SJSA1 (cell line): ENCODE measurements at places on chromosomes 13 and 19.

DNA sequence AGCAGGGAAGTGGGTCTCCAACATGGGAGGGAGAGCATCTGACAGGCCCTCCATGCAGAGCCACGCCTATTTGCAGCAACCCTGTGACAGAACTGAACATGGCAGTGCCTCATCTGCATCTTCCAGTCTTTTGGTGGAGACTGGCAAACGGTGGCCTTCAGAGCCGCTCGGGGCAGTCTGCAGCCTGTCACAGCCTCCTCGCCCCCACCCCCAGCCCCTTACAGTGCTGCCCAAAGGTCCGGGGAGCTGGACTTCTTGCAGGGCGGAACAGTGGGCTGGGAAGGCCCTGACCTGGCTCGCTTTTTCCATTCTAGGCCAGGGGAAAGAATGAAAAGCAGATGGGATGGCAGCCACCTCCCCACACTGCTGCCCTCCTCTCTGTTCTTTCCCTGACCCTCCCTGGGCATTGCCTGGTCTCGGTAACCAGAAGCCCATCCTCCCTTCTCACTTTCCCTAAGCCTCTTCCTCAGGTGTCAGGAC is 2.7 kb downstream of the CALM3 start:
- H3K36me3 ChIP-seq, result peaks cover 66% of the 10 kb centered on the region
- peaks cover 22% of the 10 kb centered on the region for H3K4me1 ChIP-seq
- H3K27ac ChIP-seq, result no peak overlapping the region
- no peaks in the 10 kb centered on the region for H3K27me3 ChIP-seq
- H3K4me3 ChIP-seq, result peak overlapping the region; percentile 99; the same call in 1 of the 2 replicates
- no peak for DNase-seq

DNA sequence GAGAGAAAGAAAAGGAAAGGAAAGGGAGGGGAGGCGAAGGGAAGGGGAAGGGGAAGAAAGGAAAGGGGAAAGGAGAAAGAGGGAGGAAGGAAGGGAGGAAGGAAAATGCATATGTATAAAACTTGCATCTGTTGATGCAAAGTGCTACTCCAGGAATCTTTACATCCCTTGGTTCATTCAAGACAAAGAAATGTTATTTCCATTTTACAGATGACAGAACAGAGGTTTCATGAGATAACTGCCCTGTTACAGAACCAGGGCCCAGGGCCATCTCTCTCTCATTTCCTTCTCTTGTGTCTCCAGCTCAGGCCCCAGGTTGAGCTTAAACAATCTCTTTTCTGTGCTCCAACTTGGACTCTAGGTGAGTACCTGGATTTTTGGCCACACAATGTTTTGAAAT is 1.8 kb upstream of the SLC25A30 start:
- H3K27me3 ChIP-seq, result no peaks in the 10 kb centered on the region
- DNase-seq, result no peak
- H3K4me1 ChIP-seq, result peaks cover 10% of the 10 kb centered on the region
- no peak overlapping the region for H3K27ac ChIP-seq
- H3K36me3 ChIP-seq, result peaks cover 5% of the 10 kb centered on the region; the same call in 1 of the 2 replicates

GRCh38 chr13:29884671-29885430 is 34.4 kb upstream of the UBL3 start:
- H3K27me3 ChIP-seq, result no peaks in the 10 kb centered on the region
- DNase-seq, result no peak
- H3K36me3 ChIP-seq, result no peaks in the 10 kb centered on the region
- H3K4me3 ChIP-seq, result no peak overlapping the region
- H3K27ac ChIP-seq, result no peak overlapping the region

DNA sequence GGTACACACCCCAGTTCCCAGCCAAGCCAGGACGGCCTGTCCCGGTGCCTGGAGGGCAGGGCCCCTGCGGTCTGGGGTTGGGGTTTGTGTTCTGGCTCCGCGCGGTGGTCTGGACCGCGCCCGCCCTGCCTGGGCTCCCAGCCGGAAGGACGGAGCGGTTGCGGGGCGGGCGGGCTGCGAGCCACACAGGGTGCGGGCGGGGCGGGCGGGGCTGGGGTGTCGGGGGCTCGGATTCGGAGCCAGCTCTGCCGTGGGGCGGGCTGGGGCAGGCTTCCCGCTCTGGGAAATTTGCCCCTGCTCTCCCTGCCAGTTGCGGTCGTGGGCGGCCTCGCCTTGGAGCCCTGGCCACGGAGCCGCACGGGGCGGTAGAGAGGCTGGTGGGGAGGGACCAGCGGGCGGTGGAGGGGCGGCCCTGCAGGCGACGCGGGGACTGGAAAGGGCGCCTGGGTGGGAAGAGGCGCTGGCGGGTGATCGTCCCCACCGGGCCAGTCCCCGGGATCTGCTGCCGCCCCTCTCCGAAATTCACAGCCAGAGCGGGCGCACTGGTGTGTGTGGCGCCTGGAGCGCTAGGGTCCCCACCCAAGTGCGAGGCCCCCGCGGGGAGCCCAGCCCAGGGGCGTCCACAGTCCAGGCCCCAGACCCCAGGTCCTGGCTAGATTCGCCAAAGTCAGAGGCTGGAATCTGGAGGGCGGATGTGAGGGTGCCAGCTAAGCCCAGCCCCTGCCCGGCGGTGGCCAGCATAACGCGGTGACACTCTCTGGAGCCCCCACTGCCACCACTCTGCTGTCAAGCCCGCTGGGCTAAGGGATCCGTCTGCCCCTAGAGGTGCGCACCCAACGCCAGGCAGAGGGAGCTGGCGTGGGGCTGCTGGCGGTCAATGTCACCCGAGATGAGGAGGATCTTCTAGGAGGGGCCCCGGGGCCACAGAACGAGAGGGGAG is 11.0 kb upstream of the ZNF492 start:
- H3K4me3 ChIP-seq, result no peak overlapping the region
- no peaks in the 10 kb centered on the region for H3K4me1 ChIP-seq
- no peak overlapping the region for H3K27ac ChIP-seq
- no peaks in the 10 kb centered on the region for H3K27me3 ChIP-seq

DNA sequence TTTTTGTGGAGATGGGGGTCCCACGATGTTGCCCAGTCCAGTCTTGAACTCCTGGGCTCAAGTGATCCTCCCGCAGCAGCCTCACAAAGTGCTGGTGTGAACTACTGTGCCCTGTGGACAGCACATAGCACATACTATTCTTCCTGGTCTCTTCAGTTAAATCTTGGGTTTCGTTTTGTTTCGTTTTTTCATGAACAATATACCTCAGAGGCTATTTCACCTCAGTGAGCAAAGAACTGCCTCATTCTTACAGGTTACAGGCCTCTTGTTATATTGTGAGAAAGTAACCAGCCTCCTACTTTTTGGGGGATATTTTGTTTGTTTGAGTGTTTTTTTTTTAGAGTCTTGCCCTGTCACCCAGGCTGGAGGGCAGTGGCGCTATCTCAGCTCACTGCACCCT is 1.3 kb upstream of the C3 start:
- no peak overlapping the region for H3K27ac ChIP-seq
- no peaks in the 10 kb centered on the region; the same call in 1 of the 2 replicates for H3K27me3 ChIP-seq
- H3K4me1 ChIP-seq, result no peaks in the 10 kb centered on the region
- H3K36me3 ChIP-seq, result no peaks in the 10 kb centered on the region

DNA sequence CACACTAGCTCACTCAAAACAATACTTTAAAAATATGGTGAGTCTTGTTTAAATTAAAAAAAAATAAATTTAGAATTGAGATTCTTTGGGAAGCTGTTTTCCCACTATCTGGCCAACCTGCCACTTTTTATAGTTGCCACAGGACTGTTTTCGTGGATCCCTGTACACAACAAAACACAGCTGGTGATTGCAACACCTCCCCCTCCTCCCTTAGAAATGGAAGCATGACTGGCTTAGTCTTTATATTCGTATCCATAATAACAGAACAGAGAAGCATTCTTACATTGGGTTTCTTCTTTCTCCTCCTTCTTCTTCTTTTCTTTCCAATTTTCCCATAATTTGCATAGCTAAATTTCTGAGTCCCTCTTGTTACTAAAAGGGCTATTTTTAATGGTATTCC is 79.5 kb upstream of the GJB6 start:
- H3K36me3 ChIP-seq, result no peaks in the 10 kb centered on the region
- no peak for DNase-seq
- H3K4me3 ChIP-seq, result no peak overlapping the region
- H3K27me3 ChIP-seq, result no peaks in the 10 kb centered on the region
- H3K27ac ChIP-seq, result no peak overlapping the region
- H3K4me1 ChIP-seq, result no peaks in the 10 kb centered on the region

- peaks cover 22% of the 10 kb centered on the region for H3K4me1 ChIP-seq
- peak; percentile 56 for DNase-seq
- H3K27ac ChIP-seq, result no peak overlapping the region
- H3K36me3 ChIP-seq, result peaks cover 24% of the 10 kb centered on the region
Observed at GRCh38 chr19:35715981-35716800, 1.6 kb upstream of the KMT2B start.

DNA sequence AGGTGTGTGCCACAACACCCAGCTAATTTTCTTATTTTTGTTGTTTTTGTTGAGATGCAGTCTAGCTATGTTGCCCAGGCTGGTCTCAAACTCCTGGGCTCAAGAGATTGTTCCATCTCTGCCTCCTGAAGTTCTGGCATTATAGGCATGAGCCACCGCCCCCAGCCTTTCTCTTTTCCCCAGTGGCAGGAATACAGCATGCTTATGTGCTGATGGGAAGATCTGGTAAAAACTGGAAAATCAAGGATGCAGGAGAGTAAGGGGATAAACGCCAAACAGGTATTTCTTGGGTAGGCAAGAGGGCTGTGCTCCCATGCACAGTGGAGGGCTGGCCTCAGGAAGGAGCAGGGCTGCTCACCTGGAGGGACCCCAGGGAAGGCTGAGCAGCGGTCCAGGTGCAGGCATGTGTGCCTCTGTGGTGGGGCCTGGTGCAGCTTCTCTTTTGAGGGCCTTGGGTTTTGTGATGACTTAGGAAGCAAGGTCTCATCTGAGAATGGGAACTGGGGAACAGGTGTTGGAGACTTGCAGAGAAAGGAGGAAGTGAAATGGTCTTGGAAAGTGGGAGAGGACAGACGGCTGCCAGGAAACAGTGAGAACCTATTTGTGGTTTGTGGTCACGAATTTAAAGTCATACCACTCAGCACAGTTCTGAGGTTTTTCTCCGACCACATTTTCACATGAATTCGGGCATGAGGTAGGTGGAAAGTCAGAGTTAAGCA is 106.5 kb downstream of the TEX26 start:
- peaks cover 4% of the 10 kb centered on the region; the same call in 1 of the 2 replicates for H3K4me1 ChIP-seq
- H3K27ac ChIP-seq, result no peak overlapping the region
- H3K36me3 ChIP-seq, result no peaks in the 10 kb centered on the region
- H3K27me3 ChIP-seq, result no peaks in the 10 kb centered on the region

DNA sequence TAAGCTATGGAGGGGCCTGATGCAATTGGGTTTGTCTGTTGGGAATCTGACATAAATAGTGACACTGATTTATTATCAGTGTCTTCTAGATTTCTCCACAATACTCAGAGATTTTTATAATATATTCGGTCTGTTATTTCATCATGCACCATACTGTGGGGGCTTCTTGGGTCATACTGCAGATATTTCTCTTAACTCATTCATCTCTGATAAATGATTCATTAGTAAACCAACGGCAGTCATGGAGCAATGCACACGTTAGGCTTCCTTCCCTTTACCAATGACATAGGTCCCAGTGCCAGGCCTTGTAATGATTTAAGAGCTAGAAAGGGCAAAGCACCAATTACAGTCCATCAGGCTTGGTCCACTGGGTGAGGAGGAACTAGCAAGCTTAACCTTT is 53.6 kb downstream of the FAM216B start:
- peaks cover 29% of the 10 kb centered on the region for H3K4me1 ChIP-seq
- DNase-seq, result no peak
- H3K4me3 ChIP-seq, result no peak overlapping the region
- H3K27ac ChIP-seq, result no peak overlapping the region
- no peaks in the 10 kb centered on the region for H3K36me3 ChIP-seq

GRCh38 chr19:48516536-48516935 is 4.9 kb upstream of the LMTK3 start:
- 0 out of 2 replicates have a peak, but pooled peaks cover 3% of the 10 kb centered on the region for H3K4me1 ChIP-seq
- H3K36me3 ChIP-seq, result no peaks in the 10 kb centered on the region
- H3K27me3 ChIP-seq, result peaks cover 21% of the 10 kb centered on the region
- no peak for DNase-seq

DNA sequence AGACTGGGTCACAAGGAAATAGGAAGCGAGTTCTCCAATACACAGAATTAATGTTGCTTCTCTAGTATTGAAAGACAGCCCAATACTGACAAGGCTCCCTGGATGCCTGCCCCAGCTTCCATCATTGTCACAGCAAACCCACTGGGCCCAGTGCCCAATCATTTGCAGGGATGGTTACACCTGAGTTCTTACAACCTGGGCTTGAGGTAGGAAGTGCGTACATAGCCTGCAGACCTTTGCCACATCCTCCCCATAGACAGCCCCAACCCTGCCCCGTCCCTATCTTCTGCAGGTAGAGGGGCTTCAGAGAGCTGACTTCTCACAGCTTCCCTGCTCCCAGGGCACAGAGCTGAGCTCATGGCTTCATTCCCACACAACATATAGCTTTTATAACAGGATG is 108.1 kb upstream of the UBL3 start:
- no peak for DNase-seq
- H3K36me3 ChIP-seq, result no peaks in the 10 kb centered on the region
- no peaks in the 10 kb centered on the region for H3K4me1 ChIP-seq

DNA sequence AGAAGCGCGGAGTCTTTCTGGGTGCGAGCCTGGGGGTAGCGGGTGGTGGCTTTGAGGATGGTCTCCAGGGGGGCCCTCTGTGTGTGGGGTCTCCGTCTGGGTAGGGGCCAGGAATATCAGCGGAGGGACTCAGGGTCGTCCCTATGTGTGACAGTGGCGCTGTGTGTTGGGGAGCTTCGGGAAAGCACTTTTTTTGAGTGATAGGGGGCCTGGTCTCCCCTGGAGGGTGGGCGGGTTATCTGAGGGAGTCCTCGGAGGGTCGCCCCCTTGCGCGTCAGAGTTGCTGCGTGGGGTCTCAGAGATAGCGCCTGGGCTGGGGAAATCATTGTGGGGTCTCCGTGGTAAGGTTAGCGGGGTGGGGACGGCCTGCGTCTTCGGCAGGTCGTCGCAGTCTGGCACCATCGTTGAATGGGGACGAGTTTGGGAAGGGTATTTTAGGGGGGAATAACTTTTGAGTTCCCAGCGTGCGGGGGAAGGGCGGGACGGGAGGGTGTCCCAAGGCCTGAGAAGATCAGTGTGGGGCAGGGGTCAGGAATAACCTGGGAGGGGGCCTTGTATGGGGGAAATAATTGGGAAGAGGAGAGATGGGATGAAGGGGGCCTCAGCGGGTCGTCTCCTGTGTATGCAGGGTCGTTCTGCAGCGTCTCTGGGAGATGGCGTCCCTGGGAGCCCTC is 857 bp downstream of the IER2 start:
- peak; percentile 33 for DNase-seq
- peaks cover 30% of the 10 kb centered on the region for H3K36me3 ChIP-seq
- H3K4me1 ChIP-seq, result peaks cover 27% of the 10 kb centered on the region
- no peaks in the 10 kb centered on the region for H3K27me3 ChIP-seq

- H3K36me3 ChIP-seq, result peaks cover 71% of the 10 kb centered on the region
- DNase-seq, result no peak
- peaks cover 45% of the 10 kb centered on the region for H3K4me1 ChIP-seq
- H3K27me3 ChIP-seq, result no peaks in the 10 kb centered on the region
Observed at GRCh38 chr19:49855676-49856573, 5.0 kb downstream of the PTOV1 start.

- no peak overlapping the region for H3K27ac ChIP-seq
- DNase-seq, result no peak
- H3K4me3 ChIP-seq, result no peak overlapping the region
- H3K27me3 ChIP-seq, result no peaks in the 10 kb centered on the region
Observed at GRCh38 chr13:82569581-82569980, 1312.7 kb downstream of the SLITRK1 start.

- 0 out of 2 replicates have a peak, but pooled peaks cover 3% of the 10 kb centered on the region for H3K27me3 ChIP-seq
- peaks cover 5% of the 10 kb centered on the region; the same call in 1 of the 2 replicates for H3K4me1 ChIP-seq
- no peak overlapping the region for H3K4me3 ChIP-seq
- no peak overlapping the region for H3K27ac ChIP-seq
- H3K36me3 ChIP-seq, result no peaks in the 10 kb centered on the region
Observed at GRCh38 chr13:108895220-108895704, 265.9 kb downstream of the MYO16 start.
